ENCODE measurements at places on chromosomes 7 and 10. TPM values are rescaled to one million over a fixed set of nuclear protein-coding genes. Genes with fewer than 3 reads are reported as not detected.

The BICC1 gene
- total RNA-seq: 1.3 TPM

The NPC1L1 gene
- not detected for total RNA-seq

The ZNF727 gene
- not detected for total RNA-seq

The EZH2 gene
- total RNA-seq: 39.5 TPM

The NUTM2E gene
- not detected for total RNA-seq

The ZNF488 gene
- total RNA-seq: 2.6 TPM

The FIGNL1 gene
- 3.6 TPM for total RNA-seq

The PHKG1 gene
- total RNA-seq: not detected

The TSC22D4 gene
- total RNA-seq: 26.6 TPM

The TFR2 gene
- not detected for total RNA-seq

The OR13A1 gene
- not detected for total RNA-seq

The C1GALT1 gene
- total RNA-seq: 65.8 TPM

The CYP3A4 gene
- total RNA-seq: not detected

The IQUB gene
- 0.46 TPM for total RNA-seq

The SPOCK2 gene
- total RNA-seq: 0.53 TPM

The CALML5 gene
- not detected for total RNA-seq

The MCM10 gene
- total RNA-seq: 33.6 TPM

The FAM25A gene
- not detected for total RNA-seq

The SLC26A5 gene
- total RNA-seq: not detected

The SPDYE18 gene
- not detected for total RNA-seq

The GRM3 gene
- not detected for total RNA-seq

The ALOX5 gene
- total RNA-seq: 2.0 TPM

The AKR1C8 gene
- not detected for total RNA-seq

The MET gene
- total RNA-seq: 144 TPM

The VPS26A gene
- 46.6 TPM for total RNA-seq

The HUS1 gene
- total RNA-seq: 50.0 TPM

The WEE2 gene
- total RNA-seq: 0.05 TPM

The SLK gene
- total RNA-seq: 61.5 TPM

The GLI3 gene
- 2.5 TPM for total RNA-seq

The HOXA3 gene
- 0.41 TPM for total RNA-seq

The PDK4 gene
- 0.07 TPM for total RNA-seq

The MLXIPL gene
- not detected for total RNA-seq

The ASB4 gene
- not detected for total RNA-seq

The SUN3 gene
- total RNA-seq: 7.9 TPM

The HOXA4 gene
- 2.0 TPM for total RNA-seq

The LGI1 gene
- total RNA-seq: not detected

The DLX6 gene
- not detected for total RNA-seq

The GHRHR gene
- total RNA-seq: not detected

Measured in A172 (cell line).